Nucleus accumbens (tissue), 56 donors: ENCODE measurements at places on chromosomes 7 and 10.

DNA sequence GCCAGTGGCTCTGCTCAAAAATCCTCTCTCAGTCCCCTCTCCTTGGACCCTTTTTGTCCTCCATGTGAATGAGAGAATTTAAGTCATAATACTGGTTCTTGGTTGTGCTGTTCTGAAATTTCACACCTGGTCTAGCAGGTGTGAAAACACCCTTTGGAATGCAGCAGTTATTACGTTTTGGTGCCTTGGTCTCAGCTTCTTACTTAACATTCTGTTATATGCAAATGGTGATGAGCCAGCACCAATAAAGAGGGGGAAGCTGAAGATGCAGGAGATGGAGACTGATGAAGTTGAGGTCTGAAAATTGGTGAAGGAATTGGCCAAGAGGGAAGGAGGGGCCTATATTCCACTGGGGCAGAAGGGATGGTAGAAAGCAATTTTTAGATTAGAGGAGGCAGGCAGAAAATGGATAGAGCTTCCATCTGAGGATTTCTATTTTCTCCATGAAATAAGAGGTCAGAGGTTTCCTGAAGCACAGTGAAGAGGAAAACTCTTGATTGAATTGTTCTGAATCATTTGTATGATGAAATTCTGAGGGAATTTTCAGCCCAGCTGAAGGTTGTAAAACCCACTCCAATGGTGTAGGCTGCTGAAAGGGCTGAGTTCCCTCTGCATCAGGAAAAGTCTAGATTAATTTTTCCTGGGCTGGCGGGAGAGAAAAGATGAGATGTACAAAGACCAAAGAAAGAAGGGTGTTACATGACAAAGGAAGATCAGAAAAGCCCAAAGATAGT lies 94.0 kb upstream of the FAM180A start:
- DNase-seq, result no peak

GRCh38 chr7:126702242-126703016 lies 550.3 kb downstream of the GRM8 start:
- DNase-seq, result no peak

GRCh38 chr7:108403597-108404217 lies 52.5 kb downstream of the NRCAM start:
- DNase-seq, result no peak

DNA sequence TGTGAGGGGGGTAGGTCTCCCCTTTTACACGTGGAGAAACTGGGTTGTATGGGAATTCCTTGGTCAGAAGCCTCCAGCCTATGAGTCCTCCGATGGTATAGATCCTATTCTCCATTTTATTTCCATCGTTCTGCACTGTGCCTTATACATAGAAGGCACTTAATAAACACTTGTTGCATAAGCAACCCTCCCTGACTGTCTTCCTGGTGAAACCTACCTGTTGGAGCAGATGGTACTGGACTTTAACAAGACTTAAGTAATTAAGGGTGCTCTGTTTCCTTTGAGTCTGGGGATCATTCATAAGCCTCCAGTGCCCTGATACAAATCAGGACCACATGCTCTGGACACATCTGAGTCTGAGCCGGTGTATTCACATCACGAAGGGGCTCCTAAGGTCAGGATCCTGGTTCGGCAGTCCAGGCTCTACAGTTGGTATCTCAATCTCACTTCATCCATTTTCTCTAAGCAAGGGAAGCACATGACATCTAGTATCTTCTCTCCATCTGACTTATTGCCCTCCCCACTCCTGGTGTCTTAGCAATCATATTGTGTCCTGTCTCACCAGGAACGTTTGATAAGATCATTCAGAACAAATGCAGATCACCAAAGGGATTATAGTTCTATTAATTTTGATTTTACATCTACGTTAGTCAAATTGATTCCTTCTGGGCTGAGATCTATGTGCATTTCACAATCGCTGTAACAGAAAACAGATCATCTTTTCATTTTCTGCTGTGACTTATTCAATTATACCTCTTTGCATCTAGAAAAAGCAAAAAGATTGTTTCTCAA lies 22.8 kb upstream of the EZH2 start:
- DNase-seq, result no peak

DNA sequence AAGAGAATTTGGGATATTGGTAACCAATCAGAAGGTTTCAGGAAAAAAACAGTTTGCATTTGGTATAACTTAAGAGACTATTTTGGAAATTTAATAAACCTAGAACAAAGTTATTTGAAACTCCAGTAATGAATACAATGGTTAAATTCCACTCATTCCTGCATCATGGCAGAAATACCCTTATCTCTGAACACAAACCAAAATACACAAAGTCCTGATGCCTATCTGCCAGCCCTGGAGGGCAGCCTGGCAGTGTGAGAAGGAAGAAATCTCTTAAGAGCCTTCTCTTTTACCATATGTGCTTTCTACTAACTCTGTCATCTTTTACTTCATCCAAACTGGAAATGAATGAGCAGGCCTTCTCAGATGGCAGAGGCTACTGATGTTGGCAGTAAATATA lies 147.1 kb upstream of the LYZL1 start:
- no peak for DNase-seq

DNA sequence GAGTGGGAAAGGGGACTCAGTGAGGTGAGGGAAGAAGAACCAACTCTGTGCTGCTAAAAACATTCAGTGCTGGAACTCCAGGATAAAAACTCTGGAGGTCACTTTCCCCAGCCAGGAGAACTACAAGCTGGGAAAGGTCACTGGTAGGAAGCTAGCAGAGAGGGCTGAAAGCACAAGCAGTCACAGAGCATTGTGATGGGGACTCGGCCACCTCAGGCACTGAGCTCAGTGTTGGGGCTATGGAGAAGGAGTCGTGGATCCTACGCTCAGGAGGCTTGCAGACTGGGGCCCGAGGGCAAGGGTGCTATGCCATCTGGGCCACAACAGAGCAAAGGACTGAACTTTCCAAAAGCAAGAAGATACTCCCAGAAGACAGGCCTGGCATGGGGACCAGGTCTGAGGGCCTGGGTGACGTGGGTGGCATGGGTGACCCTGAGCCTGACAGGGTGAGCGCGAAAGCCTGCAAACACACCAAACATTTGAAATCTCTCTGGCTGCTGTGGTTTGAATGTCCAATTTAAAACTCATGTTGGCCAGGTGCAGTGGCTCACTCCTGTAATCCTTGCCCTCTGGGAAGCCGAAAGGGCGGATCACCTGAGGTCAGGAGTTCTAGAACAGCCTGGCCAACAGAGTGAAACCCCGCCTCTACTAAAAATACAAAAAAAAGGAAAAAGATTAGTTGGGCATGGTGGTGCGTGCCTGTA lies 9.8 kb upstream of the ARHGAP19 start:
- DNase-seq, result no peak

DNA sequence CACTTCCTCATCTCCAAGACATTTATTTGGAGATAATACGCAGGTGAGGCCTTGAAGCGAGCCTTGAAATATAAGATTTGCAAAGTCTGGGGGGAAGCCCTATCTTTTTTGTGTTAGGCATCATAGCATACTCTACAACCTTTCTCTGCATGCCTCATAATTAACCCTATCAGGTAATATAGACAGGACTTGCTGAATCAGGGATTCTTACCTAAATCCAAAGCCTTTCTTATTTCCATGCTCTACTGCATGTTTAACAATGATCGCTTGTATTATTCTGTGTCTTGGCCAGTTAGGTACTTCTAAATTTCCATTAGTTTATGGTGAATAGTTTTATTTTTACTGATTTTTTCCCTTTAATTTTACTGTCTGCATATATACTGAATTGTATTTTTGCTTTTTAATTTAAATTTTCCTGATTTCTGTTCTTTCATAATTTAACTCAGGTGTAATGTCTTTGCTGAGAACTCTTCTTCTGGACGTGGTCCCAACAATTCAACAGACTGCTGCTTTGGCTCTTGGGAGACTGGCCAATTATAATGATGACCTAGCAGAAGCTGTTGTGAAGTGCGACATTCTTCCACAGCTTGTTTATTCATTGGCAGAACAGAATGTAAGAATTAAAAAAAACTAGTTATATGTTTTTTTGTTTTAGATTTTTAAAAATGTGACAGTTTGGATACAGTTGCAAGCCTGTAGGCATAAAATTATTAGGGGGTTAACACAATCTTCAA lies 19.3 kb downstream of the SPAG6 start:
- no peak for DNase-seq

GRCh38 chr7:47330026-47330425 lies 251.9 kb downstream of the TNS3 start:
- no peak for DNase-seq

DNA sequence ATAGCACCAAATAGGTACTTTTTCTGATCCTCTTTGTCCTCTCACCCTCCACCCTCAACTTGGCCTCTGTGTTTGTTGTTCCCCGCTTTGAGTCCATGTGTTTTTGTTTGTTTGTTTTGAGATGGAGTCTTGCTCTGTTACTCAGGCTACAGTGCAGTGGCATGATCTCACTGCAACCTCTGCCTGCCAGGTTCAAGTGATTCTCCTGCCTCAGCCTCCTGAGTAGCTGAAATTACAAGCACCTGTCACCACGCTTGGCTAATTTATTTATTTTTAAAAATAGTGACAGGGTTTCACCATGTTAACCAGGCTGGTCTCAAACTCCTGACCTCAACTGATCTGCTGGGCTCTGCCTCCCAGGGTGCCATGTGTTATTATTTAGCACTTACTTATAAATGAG lies 5.3 kb downstream of the ZNF273 start:
- no peak for DNase-seq

GRCh38 chr7:88885131-88885530 lies 89.6 kb upstream of the TEX47 start:
- no peak for DNase-seq
